ENCODE measurements at places on chromosomes 5 and 9.
A peak's percentile ranks its signal among the peaks of the same experiment; 100 is the strongest.

DNA sequence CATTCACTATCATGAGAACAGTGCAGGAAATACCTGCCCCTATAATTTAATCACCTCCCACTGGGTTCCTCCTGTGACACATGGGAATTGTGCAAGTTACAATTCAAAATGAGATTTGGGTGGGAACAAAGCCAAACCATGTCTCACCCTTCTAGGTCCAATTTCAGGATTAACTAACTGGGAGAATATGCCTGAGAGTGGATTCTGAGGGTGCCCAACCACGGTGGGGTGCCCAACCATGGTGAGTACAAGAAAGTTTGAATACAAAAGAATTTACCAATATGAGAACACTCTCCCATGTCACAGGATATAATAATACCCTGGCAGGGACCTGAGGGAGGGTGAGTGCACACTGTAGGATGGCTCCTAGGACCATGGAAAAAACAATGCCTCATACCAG is 17.2 kb upstream of the GDA start:
- no peak for DNase-seq

DNA sequence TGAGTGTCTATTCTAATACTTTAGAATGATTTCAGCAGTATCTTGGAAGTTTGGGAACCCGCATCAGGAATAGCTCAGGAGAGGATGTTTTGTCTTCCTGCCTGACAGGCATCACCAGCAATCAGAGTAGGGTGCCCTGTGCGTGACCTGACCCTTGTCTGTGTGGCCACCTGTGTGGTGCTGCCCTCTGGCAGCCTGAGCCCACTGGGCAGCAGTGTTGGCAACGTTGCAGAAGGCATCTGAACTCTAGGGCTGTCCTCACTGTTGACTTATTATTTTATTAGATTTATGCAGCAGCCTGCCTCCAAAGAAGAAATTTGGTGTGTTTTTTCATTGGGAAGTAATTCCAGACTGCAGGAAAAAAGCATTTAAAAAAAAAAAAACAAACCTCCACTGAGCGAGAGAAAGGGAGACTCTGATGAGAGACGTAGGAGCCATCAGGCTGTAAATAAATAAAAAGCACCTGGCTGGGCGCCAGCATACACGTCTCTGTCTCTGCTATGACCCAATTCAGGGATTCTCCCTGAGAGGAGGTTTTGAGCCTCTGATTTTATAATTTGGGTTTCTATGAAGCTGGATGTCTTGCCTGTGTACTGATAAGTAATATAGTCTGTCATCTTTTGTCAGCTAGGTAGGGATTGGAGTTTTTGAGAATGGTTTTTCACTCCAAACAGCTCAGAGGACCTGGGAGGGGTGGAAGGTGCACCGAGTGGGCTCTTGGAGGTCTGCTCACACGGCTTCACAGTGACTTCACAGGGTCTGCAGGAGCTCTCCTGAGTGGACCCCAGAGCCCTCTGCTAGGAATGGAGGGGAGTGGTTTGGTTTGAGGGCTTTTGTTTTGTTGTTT is 49.0 kb downstream of the FAM78A start:
- DNase-seq = no peak

- peak; percentile 16 for DNase-seq
These were observed 727 bp upstream of the ADRB2 start for GRCh38 chr5:148825716-148826052.

GRCh38 chr9:125909459-125909858 is 162.3 kb downstream of the PBX3 start:
- DNase-seq = no peak

DNA sequence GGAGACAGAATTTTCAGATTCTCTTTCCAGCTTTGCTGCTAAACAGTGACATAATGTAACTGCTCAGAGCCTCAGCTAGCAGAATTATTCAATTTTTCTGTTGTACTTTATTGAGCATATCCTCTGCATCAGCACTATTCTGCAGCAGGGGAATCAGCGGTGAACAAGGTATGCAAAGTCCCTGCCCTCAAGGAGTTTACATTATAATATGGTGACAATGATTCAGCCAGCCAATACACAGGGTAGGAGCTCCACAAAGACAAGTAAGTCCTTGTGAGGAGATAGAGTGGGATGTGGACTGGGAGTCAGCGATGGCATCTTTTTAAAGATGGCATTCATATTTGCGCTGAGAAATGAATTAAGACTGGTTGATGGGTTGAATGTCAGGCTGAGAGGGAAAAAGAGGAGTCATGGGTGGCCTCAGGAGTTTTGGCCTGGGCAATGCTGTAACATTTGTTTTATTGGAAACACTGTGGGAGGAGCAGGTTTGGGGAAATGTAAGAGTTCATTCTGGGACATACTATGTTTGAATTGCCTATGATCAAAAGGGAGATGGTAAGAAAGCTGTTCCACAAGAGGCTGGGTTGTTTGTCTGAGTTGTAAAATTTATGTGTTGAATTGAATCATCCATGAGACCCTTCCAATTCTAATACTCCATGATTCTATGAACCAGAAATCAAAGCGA is 194.5 kb downstream of the PLK2 start:
- DNase-seq = no peak
